ENCODE measurements at places on chromosomes 2 and 18.

GRCh38 chr18:77000527-77000926 is 132.1 kb downstream of the MBP start:
- DNase-seq, result peak; percentile 62

DNA sequence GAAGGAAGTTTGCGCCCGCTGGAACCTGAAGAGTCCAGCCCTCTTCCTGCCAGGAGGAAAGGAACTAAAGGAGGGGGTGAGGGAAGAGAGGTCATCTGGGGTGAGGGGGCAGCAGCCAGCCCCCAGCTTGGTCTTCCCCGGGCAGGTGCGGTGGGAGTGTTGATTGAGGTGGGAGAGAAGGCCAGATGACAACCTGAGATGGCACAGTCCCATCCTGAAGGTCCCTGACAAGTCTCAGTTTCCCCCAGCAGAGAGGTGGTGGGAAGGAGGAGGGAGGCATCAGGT is 240.9 kb downstream of the HAUS1 start:
- no peak for DNase-seq

DNA sequence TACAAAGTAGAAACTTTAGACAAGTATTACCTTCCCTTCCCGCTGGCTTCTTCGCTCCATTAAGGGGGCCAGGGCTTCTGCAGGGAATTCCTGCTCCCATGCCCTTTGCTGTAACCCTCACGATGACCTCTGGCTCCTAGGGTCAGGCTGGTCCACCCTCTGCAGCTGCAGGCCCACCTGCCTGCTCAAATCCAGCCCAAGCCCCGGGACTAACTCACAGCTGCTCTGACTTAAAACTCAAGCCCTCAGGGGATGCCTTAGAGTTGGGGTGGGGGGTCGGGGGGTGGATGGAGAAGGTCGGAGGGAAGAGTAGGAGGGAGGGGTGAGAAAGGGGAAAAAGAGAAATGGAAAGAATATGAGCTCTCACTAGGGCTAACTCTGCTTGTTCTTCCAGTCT is 4.9 kb downstream of the IGFBP5 start:
- DNase-seq, result no peak

GRCh38 chr18:63271148-63271547 is 48.4 kb downstream of the BCL2 start:
- DNase-seq, result no peak

- DNase-seq, result no peak
These were observed 189.9 kb upstream of the NDUFV2 start for GRCh38 chr18:8912348-8913326.

GRCh38 chr2:231708773-231709635 is 679 bp downstream of the PTMA start:
- DNase-seq, result peak; percentile 65

- DNase-seq, result no peak
These were observed 193.8 kb downstream of the SEPTIN10 start for GRCh38 chr2:109419960-109420370.

- DNase-seq, result no peak
These were observed 112.8 kb downstream of the PRELID3A start for GRCh38 chr18:12520442-12520992.

GRCh38 chr2:171287036-171287571 is 126.4 kb upstream of the TLK1 start:
- no peak for DNase-seq

GRCh38 chr2:226969417-226970080 is 133.7 kb downstream of the RHBDD1 start:
- DNase-seq, result no peak

- no peak for DNase-seq
These were observed 98.4 kb downstream of the CDK15 start for GRCh38 chr2:201904538-201905420.

DNA sequence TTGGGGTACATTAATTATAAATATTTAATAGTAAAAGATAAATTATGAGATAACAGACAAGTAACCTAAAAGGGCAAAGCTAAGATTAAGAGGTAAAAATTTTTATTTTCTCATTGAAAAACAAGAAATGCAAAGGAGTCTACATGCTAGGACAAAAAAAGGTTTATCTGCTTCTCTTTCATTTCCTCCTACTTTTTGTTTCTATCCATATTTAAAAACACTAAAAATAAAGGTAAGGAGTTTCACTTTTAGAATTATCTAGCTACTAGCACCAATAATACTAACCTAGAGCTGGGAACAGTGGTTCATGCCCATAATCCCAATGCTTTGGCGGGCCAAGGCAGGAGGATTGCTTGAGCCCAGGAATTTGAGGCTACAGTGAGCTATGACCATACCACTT is 1551.7 kb upstream of the SLC39A10 start:
- DNase-seq, result no peak

DNA sequence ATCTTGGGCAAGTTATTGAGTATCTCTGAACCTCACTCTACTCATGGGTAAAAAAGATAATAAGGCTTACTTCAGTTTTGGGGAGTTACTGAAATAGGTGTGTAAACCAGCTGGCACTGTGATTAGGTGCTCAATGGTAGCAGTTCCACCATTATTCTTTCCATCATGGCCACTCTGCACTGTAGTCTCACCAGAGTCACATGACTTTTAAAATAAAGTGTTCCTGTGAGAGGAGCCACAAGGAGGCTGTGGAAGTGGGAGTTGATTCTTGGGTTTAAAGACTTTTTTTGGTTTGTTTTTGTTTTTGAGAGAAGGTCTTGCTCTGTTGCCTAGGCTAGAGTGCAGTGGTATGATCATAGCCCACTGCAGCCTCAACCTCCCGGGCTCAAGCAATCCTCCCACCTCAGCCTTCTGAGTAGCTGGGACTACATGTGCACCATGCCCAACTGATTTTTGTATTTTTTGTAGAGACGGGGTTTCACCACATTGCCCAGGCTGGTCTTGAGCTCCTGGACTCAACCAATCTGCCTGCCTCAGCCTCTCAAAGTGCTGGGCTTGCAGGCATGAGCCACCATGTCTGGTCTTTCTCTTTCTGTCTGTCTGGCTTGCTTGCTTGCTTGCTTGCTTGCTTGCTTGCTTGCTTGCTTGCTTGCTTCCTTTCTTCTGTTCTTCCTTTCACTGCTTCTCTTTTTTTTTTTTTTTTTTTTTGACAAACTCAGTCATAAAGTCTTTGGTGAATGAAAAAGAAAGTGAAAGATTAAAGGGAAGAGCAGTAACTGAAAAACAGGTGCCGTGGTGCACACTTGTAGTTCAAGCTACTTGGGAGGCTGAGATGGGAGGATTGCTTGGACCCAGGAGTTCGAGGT is 21.2 kb upstream of the ACVR1 start:
- peak; percentile 62 for DNase-seq

- DNase-seq, result peak; percentile 11
These were observed 109.6 kb upstream of the FSIP2 start for GRCh38 chr2:185628985-185629384.

DNA sequence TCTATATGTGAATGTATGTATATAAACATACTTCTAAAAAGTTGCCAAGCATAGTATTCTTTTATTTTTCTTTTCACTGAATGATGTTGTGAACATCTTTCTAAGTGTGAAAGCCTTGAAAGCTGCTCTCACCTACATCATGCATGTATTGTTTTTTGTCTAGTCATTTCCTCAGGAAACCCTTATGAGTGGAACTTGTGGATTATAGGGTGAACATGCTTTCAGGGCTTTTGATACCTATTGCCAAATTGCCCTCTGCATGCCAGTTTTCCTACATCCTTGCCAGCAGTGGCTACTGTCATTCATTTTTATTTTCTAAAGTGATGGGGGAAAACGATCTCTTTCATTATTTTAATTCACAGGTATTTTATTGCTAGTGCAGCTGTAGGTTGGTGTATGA is 78.3 kb downstream of the ADAM23 start:
- DNase-seq, result no peak

DNA sequence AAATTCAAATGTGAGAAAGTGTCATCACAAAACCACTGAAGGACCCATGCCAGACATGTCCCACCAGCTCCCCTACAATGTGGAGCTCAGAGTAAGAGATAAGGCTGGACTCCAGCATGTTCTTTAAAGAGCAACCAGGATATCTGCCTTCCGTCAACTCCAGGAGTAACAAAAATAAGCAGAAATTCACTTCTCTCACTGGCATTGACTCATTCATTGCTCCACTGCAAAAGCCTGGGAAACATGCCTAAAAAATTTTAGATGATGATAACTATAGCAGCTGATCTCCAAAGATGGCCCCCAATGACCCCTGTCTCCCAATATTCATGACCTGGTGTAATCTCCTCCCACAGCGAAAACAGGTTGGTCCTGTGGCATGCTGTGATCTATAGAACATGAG is 314.5 kb downstream of the NCKAP5 start:
- no peak for DNase-seq

GRCh38 chr2:23422089-23423061 is 37.4 kb downstream of the KLHL29 start:
- no peak for DNase-seq

GRCh38 chr18:76972241-76972640 is 149.9 kb downstream of the ZNF236 start:
- no peak for DNase-seq

DNA sequence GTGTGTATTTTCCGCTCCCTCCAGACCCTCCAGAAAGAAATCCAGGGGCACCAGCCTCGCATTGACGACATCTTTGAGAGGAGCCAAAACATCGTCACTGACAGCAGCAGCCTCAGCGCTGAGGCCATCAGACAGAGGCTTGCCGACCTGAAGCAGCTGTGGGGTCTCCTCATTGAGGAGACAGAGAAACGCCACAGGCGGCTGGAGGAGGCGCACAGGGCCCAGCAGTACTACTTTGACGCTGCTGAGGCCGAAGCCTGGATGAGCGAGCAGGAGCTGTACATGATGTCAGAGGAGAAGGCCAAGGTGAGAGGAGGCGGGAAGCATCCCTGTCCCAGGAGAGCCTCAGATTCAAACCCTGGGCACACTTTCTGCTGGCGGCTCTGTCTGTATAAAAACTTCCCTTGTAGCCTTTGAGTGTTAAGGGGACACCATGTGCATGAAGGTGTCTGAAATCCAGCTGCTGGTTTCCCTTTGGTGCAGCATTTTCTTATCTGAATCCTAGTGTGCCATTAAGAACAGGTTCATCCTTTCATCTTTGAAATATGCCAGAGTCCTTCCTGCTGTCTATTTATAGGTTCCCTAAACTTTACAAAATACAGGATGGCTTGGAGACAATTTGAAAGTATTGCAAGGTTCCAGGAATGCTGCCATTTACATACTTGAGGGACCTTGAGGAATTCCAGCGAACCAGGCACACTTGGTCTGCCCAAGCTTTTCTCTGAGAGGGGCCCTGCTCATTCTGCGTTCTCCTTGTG is 77.1 kb upstream of the EML6 start:
- no peak for DNase-seq

DNA sequence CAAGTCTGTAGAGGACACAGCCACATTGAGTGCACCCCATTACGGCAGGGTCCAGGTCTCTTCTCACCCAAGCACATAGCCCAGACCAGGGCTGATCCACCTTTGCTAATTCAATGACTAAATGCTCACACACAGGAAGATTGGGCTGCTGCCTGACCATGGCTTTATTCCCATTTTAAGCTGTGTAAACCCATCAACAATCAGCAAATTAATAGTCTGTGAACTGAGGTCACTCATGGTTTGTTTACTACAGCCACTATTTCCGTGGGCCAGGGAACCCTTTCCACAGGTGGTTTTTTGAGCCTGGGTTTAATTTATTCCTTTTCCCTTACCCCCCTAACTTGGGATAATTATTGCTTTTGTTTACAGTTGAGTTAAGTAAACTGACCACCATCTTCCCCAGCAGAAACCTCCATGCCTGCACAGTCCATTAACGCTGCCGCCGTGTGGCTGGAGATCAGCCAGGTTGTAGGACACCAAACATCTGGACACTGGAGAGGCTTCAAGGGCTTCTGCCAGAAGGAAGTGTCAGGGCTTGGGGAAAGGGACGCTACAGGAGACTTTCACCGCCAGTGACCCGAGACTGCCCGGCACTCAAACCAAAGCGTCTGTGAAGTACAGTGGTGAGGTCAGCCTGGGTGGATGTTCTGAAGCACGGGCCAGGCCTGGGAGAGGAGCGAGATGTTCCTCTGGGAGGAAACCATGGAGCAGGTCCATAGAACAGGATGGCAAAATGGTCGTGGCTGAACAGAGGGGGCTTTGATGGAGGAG is 282.9 kb downstream of the DYSF start:
- no peak for DNase-seq

DNA sequence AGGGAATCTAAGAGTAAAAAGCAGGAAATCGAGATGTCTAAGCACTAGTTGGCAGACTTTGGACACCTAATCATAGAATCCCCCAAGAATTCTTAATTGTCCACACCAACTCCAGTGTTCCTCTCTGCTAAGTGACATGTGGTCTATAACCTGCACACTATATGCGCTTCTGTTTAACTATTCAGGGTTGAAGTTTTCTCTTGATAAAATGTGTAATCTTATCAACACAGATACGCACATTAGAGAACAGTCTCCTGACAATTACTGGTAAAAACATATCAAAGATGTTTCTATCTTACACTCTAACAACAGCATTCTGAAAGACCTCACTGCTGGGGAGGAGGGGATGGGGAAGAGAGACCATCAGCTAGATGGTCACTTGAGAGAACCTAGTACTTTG is 3.9 kb downstream of the ABCB11 start:
- DNase-seq, result no peak
